ENCODE measurements at places on chromosomes 11 and 22. TPM values are rescaled to one million over a fixed set of nuclear protein-coding genes. Genes with fewer than 3 reads are reported as not detected.

SGSM1 gene
- total RNA-seq, result 0.38 TPM

GRCh38 chr11:124207102-124207792 lies 24.1 kb downstream of the OR10D3 start:
- no peak for DNase-seq

GRCh38 chr11:24502425-24502824 lies 5.6 kb downstream of the LUZP2 start:
- no peak for DNase-seq

DNA sequence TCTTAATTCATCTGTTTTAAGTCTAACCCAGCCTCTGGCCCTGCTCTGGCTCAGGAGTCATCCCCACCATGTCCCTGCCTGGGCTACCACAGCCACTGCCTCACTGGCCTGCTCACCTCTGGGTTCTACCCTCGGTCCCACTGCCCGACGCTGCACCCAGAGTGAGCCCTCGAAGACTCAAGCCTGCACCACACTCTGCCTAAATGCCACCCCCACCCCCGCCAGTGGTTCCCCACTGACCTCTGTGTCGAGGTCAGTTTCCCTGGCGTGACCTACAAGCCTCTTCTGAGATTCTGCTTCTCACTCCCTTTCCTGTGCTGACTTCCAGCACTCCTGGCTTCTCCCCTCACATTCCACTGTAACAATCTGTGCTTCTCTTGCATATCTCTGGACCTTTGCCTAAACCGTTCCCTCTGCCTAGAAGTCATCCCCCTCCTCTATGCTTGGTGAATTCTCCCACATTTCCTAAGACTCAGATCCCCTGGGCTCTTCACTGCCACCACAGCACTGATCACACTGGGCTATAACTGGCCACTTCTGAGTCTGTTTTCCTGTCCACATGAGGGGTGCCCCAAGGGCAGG lies 12.5 kb upstream of the PDE2A start:
- DNase-seq, result no peak

KLHL35 gene
- total RNA-seq, result 0.57 TPM

DNA sequence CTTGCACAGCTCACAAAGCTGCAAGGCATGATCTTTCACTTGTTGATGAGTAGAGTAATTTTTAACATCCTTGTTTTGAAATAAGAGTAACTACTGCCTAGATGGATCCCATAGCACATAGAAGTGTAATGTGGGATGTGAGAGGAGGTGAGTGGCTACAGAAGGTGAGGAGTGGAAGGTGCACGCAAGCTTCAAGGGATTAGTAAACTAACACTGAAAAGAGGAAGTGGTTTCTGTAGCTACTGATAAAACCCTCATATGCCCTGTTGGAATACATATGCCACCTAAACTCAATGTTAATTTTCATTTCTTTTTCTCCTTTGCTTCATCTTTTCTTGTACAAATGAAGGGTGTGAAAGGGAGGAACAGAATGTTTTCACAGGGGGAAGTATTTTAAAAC lies 22.0 kb upstream of the CTSC start:
- DNase-seq, result no peak

DNA sequence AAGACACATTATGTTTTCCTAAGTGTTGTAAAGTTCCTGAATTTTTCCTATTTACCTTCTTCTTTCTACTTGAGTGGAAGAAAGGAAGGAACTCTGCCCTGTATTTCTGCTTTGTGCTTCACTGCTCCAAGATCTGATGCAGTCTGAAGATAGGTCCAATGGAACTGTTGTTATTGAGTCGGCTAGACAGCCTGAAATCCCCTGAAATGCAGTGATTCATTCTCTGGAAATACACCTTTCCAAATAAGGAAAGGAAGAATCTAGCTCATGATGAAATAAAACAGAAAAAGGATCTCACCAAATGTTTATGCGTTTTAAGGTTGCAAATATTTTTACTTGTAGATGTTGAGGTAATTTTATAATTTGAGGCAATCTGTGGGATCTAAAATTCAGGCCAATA lies 322.8 kb downstream of the GUCY1A2 start:
- DNase-seq, result no peak

DNA sequence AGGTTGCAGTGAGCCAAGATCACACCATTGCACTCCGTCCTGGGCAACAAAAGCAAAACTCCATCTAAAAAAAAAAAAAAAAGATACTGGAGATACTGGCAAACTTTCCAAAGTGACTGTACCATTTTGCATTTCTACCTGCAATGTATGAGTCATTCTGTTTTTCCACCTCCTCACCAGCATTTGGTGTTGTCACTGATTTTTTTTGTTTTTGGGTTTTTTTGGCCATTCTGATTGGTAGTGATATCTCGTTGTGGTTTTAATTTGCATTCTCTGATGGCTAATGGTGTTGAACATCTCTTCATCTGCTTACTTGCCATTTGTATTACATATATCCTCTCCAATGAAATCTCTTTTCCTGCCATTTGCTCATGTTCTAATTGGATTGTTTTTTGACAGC lies 12.0 kb upstream of the RBX1 start:
- DNase-seq, result no peak

PANX2 gene
- 0.09 TPM for total RNA-seq

- no peak for DNase-seq
Measured at GRCh38 chr11:31763296-31763695, 47.8 kb downstream of the PAX6 start.

- no peak for DNase-seq
Measured at GRCh38 chr11:74685905-74686304, 45.3 kb downstream of the CHRDL2 start.

TEAD1 gene
- total RNA-seq, result 5.4 TPM

DNA sequence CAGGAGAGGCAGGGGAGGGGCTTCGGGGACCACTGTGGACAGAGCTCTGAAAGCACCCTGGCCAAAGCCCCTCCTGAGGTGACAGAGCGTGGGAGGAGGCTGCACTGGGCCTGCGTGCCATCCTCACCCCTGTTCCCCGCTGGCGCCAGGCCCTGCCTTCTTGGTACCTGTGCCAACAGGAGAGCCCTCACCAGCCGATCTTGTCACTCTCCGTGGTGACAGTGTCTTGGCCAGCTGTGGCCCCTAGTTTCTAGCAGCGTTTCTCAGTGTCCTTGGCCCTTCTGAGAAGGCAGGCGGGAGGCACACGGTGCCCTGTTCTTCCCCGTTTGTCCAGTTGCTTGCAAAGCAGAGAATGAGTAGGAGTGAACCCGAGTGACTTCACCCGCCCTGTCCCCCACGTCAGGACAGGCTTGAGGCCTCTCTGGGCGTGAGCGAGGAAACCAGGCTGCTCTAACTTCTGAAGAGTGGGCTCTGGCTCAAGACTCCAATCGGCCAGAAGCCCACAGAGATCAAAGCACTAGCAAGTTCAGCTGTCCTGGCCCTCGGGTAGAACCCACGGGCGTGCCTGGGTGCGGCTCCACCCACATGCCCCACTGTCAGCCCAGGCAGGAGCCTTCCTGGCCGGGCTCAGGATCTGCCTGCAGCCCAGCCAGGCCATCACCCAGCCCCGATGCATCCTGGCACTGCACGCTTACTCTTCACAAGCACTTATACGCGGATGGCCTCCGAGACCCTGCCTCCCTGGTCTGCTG lies 60.2 kb upstream of the EMID1 start:
- no peak for DNase-seq

RHOG gene
- 35.1 TPM for total RNA-seq
